ENCODE measurements at places on chromosomes 3 and 15.

DNA sequence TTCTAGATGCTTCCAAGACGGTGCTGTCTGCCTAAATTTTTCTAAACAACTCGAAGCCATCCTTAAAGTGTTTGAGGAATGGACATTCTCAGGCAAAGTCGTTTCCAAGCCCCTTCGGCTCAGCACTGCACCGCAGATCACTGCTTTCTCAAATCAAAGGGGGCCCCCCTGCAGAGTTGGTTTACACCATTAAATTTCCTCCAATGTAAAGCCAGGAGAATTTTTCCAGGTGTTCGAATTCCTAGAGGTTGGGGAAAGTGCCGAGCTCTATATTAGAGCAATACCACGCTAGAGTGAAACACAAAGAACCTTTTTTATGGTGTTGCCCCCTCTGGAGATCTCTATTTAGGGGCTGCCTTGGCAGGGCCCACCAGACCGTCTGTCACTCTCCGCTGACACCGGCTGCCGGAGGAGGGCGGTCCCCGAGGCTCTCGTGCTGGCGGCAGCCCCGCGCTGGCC lies 277.9 kb upstream of the NR2F2 start:
- no peak for DNase-seq

DNA sequence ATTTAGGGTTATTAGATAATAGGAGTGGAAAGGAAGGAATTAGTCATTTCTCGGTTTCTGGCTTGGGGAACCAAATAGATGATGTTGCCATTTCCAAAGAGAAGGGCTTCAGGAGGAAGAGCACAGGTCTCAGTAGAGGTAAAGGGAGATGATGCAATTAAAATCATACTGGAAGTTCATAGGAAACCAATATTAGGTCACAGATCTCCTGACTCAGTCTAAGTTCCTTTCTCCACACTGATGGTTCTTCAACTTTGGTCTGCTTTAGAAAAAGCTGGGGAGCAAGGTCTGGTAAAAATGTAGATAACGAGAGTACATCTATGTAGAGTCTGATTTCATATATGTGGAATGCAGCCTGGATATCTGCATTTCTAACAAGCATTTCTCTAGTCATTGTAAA lies 130.9 kb downstream of the POLQ start:
- DNase-seq, result no peak

DNA sequence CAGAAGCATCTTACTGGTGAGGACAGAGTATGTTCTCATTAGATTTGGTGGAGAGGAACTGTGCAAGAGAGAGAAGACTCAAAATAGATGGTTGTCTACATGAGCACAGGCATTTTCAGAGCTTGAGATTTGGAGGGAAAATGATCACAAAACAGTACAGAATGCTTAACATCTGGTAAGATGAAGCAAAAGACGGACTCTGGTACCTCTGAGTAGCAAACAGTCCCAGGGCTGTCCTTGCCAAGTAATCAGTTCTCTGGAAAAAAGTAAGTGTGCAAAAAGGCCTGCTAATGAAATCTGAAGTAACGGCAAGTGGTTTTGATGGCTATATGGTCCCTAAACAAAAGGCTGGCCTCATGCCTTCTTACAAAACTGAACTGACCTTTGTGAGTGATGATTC lies 414.2 kb downstream of the CNTN4 start:
- no peak for DNase-seq

DNA sequence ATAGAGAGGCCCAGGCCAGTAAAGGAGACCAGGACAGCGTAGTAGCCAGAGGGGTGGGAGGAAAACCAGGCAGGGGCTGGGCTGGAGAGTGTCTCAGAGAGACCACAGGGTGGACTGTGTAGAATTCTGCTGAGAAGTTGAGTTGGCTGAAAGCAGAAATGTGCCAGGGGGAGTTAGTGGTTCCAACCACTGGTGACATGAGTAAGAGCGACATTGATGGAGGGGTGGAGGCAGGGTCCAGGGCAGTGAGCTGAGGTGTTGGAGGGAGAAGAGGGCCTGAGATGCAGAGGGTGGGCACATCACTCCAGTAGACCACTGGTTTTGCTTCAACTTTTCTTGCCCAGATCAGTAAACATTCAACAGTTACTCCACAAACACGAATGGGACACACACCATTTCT lies 106.5 kb downstream of the ASB7 start:
- DNase-seq, result no peak

GRCh38 chr3:172289583-172289982 lies 158.7 kb downstream of the GHSR start:
- no peak for DNase-seq

DNA sequence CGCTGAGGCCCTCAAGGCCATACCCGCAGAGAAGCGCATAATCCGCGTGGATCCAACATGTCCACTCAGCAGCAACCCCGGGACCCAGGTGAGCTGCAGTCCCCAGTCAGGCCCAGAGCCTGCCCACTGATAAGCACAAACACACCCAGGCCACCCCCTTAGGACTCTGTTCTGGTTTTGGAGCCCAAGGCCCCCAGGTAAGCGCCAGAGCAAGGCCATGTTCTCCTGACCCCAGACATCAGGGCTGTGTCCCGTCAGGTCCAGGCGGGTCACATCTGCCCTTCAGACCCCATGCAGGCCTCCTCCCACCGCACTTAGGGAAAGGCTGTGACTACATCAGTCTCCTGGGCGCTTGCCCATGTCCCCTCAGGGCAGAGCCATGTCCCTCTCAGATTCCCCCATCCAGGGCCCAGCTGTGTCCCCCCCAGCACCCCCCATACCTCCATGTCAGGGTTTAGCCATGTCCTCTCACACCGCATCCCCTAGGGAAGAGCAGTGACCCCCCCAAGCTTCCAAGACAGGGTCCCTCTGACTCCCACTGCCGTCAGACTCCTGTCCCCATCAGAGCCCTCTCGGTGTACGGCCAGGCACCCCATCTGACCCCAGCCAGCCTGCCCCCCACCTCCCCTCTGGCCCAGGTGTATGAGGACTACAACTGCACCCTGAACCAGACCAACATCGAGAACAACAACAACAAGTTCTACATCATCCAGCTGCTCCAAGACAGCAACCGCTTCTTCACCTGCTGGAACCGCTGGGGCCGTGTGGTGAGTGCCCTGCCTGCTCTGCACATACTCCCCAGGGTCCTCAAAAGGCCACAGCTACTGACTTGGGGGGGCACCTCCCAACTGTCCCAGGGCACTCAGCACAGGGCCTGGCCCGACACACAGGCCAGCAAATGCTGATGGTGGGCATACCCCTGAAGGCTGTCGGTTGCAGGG lies 1.6 kb downstream of the PARP3 start:
- DNase-seq, result no peak

DNA sequence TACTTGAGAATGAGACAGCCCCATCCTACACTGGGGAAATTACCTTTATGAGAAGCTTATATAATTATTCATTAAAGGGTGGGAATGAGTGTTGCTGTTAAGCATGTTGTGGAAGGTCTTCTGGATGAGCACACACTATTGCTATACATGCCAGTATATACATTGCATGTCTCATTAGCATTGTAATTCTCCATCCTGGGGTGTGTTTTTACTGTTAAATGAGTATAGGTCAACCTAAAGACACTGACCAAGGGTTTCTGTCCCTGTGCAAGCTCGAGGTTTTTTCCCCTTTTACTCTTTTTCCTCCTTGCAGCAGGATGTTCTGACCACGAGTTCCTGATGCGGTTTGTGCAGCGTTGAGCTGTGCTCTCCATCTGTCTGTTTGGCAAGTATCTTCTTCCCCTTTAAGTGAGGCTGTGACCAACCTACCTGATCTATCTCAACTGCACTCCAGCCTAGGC lies 7.2 kb upstream of the IVD start:
- peak; percentile 7 for DNase-seq

All from anterior cingulate cortex (tissue), 58 donors.